Amniotic stem cell (primary cell): ENCODE measurements at places on chromosomes 11 and 22.

- peak; percentile 49 for DNase-seq
These were observed 28.7 kb downstream of the CHRDL2 start for GRCh38 chr11:74702383-74703007.

DNA sequence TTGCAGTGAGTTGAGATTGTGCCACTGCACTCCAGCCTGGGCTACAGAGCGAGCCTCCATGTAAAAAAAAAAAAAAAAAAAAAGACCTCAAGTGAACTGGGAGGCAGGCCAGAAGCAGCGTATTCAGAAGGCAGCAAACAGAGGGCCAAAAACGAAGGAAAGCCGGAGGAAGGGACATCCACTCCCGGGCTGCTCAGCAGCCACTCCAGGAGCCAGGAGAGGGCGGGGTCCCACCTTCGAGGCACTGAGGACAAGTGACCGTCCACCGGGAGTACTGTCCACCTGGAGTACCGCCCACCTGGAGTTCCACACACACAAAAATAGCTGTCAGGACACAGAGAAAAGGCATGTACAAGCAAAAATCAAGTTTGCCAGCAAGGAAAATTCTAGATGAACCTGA lies 5.5 kb downstream of the TOLLIP start:
- DNase-seq = no peak

GRCh38 chr11:30465623-30466022 lies 120.5 kb downstream of the MPPED2 start:
- DNase-seq = no peak

GRCh38 chr11:69357458-69358397 lies 63.8 kb downstream of the MYEOV start:
- no peak for DNase-seq

- no peak for DNase-seq
These were observed 2.1 kb downstream of the CSNK1E start for GRCh38 chr22:38314933-38315822.

GRCh38 chr22:29328566-29329500 lies 13.3 kb upstream of the RASL10A start:
- no peak for DNase-seq

DNA sequence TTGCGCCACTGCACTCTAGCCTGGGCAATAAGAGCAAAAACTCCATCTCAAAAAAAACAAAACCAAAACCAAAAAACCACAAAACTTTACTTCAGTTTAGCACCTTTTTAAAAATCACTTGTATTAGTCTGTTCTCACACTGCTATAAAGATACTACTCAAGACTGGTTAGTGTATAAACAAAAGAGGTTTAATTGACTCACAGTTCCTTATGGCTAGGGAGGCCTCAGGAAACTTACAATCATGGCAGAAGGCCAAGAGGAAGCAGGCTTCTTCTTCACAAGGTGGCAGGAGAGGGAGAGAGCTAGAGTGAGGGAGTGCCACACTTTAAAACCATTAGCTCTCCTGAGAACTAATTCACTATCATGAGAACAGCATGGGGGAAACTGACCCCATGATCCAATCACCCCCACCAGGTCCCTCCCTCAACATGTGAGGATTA lies 261.3 kb downstream of the TMEM135 start:
- no peak for DNase-seq

GRCh38 chr22:32318361-32318760 lies 39.3 kb upstream of the RFPL3 start:
- DNase-seq = no peak

DNA sequence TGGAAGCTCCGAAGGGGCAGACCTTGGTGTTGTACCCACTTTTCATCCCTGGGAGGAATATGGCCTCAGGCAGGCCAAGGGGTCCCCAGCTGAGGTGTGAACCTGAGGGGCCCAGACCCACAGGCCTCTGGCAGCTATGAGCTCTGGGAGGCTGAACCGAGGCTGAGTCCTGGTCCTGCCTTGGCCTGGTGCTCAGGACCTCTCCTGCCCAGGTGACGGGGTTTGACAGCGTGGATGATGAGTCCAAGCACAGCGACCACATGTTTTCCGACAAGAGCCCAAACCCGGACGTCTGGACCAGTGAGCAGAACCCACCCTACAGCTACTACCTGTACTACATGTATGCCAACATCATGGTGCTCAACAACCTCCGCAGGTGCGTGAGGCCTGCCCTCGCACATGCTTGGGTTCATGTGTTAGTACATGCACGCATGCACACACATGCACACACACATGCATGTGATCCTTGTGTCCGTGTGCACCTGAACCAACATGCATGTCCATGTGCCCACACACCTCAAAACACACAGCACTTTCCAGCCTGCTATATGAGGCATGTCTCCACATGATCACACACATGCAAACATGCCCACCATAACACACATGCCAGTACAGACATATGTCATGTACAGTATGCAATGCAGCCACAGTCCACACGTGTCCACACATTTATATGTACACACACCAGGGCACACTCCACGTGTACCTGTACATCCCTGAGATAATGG lies 40.9 kb downstream of the RNF141 start:
- DNase-seq = no peak
